ENCODE measurements at places on chromosomes 7 and 10.

GRCh38 chr7:5692845-5693278 lies 88.6 kb downstream of the RNF216 start:
- DNase-seq: no peak

GRCh38 chr10:30893208-30893607 lies 138.5 kb downstream of the ZNF438 start:
- no peak for DNase-seq

GRCh38 chr7:86846494-86847190 lies 202.9 kb downstream of the GRM3 start:
- no peak for DNase-seq

GRCh38 chr7:31083210-31083786 lies 31.2 kb downstream of the ADCYAP1R1 start:
- DNase-seq: no peak

- no peak for DNase-seq
Observed at GRCh38 chr10:24484771-24485170, 238.9 kb downstream of the ARHGAP21 start.

GRCh38 chr7:116542618-116543017 lies 17.8 kb downstream of the CAV1 start:
- DNase-seq: no peak

GRCh38 chr7:37092548-37092947 lies 356.1 kb downstream of the ELMO1 start:
- no peak for DNase-seq

DNA sequence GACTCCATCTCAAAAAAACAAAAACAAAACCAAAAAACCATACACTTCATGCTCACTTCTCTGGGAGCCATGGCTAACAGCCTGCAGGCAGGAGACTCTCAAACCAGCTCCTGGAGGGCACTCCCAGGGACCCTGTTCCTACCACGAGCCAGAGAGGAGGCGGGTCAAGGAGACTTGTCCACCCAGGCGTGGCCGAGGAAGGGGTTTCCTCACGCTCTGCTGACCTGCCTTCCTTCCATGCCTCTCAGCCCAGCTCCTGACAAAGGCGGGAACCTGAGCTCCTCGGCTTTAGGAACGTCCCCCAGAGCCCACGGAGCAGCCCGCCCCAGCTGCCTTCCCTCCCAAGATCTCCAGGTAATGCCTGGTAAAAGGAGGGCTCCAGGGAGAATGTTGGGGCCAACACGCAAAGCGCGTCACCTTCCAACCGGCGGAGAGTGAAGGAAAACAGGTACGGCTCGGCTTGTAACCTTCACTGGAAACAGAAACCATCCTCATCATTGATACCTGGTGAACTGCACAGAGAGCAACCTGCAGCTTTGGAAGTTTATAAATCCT lies 9.5 kb downstream of the GPR146 start:
- DNase-seq: no peak

DNA sequence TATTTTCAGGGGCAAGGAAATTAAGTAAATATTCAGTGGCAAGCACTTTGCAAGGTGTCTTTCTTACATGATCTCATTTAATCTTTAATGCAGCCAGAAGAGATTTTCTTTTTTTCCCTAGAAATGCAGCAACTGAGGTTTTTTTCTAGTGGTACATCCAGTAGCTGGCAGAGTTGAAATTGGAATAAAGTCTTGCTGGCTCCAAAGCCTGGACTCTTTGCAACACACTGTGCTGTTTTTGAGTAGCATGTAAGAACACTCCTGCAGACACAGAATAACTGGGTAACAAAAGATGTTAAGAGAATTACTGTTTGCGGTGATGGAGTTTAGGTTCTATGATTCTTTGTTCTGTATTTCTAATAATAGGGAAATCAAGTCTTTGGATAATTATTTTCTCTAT lies 123.6 kb downstream of the PON1 start:
- DNase-seq: no peak

GRCh38 chr10:12980102-12980661 lies 21.3 kb downstream of the CCDC3 start:
- DNase-seq: no peak

DNA sequence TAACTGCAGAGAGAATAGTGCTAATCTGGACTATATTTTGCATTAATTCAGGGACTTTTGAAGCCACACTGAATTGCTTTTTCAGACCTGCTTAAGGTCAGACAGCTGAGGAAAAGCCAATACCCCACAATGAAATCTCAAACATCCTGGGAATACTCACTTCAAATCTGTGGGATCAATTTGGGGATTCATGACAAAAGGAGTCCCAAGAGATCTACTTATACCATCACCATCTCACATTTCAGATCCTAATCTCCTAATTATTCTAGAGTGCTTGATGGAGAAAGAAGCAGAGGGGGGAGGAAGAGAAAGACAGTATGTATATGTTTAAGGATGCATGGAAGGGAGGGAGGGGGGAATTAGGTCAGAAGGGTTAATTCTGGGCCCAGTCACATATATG lies 202.2 kb downstream of the CACNA2D1 start:
- DNase-seq: no peak

- DNase-seq: no peak
Observed at GRCh38 chr10:124686707-124687376, 57.3 kb downstream of the FAM53B start.

Measured in activated CD8-positive, alpha-beta memory T cell treated with anti-CD3 and anti-CD28 coated beads for 4 hours (primary cell).